Activated T-helper 17 cell treated with anti-CD3 and anti-CD28 coated beads, Interleukin-2, amount 50 U/mL, for 72 hours (primary cell): ENCODE measurements at places on chromosomes 7 and 10. TPM values are rescaled to one million over a fixed set of nuclear protein-coding genes. Genes with fewer than 3 reads are reported as not detected.

Gene BMPR1A
- total RNA-seq, result 14.4 TPM

Gene CTAGE4
- 1.1 TPM for total RNA-seq

Gene VAX1
- not detected for total RNA-seq

Gene PODXL
- total RNA-seq, result 1.8 TPM

Gene CCDC3
- 0.26 TPM for total RNA-seq

Gene TUBB8
- total RNA-seq, result not detected

Gene IDI2
- total RNA-seq, result 0.26 TPM

Gene JCAD
- 0.58 TPM for total RNA-seq

Gene SH2D4B
- total RNA-seq, result 0.11 TPM

Gene FAM24B
- total RNA-seq, result 14.8 TPM

DNA sequence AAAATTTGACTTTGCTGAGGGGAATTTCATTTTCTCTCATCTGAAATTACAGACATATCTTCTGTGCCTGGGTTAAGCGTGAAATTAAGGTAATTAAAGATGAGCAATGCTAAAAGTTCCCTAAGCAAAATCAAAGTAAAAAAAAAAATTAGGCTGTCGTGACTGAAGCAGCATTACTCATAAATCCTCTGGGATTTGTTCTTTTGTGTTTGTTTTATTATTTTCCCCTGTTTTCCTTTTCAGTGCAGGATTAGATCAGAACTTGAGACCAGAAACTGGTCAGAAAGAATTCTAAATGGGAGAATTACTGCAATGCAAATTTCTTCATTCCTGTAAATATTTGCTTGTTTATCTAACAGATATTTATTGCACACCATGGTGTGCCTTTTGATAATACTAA is 141.4 kb upstream of the BET1 start:
- no peak for ATAC-seq

DNA sequence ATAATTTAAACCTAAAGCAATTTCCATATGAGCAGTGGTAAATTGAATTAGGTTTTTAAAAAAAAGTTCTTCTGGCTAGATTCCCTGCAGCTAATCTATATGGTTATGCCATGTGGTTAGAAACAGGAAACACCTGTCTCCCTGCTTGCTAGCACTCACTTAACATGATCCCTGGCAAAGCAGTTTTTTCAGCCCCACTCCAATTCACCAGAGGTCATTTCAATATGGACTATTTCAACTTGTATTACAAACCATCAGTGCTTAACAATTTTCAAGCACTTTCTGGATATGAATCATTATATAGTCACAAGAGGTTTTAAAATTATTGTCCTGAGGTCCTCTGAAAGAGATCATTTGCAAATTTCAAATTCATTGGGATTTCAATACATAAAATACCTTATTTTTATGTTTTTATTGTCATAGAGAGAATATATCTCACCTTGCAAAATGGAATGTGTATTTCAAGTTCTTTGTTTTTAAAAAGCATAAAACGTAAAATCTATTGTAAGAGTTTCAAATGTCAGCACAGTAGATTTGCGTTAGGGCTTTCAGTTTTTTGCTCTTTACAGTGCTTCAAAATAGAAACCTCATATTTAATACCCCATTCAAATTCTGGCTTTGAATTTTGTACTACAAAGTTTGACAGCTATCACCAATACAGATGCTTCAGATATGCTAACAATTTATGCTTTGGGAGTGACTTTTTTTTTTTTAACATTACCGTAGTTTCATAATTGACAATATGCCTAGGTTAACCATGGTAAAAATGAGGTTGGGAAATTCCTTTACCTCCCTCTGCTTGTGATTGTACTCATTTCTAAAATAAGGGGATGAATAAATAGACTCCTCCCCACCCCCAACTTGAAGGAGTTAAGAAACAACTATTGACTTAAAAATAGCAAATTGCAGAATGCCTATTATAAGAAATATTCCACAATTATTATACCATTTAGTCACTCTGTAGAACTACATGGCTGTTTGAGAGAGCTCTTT is 117.5 kb upstream of the HGF start:
- no peak for ATAC-seq

GRCh38 chr10:929960-930624 is 1.4 kb downstream of the LARP4B start:
- ATAC-seq, result no peak

- ATAC-seq, result no peak
Measured at GRCh38 chr7:16106300-16106699, 315.0 kb downstream of the CRPPA start.

DNA sequence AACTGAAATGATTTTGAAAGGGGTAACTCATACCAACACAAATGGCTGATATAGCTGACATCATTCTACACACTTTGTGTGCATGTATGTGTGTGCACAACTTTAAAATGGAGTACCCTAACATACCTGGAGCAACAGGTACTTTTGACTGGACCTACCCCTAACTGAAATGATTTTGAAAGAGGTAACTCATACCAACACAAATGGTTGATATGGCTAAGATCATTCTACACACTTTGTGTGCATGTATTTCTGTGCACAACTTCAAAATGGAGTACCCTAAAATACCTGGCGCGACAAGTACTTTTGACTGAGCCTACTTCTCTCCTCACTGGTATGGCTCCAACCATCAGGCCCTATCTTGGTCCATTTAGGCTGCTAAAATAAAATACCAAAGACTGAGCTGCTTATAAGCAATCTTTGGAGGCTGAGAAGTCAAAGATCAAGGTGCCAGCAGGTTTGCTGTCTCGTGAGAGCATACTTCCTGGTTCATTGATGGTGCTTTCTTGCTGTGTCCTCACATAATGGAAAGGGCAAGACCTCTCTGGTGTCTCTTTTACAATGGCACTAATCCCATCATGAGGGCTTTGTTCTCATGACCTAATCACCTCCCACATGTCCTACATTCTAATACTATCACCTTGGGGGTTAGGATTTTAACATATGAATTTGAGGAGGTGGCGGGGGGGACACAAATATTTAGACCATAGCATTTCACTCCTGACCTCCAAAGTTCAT is 173.3 kb downstream of the CFTR start:
- no peak for ATAC-seq

DNA sequence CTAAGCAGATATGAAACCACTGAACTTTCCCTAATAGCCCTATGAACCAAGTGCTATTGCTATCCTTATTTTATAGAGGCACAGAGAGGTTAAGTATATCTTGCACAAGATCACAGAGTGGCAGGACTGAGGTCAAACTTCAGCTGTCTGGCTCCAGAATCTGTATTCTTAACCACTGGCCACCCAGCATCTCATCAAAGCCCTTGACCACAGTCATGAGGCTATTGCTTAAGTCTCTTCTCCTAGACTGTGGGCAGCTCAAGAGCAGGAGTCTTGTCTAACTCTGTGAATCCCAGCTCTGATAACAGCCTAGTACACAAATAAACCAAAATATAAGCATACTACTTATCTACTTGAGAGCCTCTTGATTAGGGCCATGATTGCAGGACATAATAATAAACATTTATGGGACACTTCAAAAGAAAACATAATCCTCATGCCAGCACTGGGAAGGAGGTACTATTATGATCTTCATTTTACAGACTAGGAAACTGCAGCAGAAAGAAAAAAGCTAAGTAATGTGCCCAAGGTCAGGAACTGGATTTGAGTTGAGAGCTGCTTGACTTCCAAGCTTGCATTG is 22.4 kb upstream of the SMC3 start:
- no peak for ATAC-seq
